ENCODE measurements at places on chromosomes 1 and 21. TPM values are rescaled to one million over a fixed set of nuclear protein-coding genes. Genes with fewer than 3 reads are reported as not detected.
A peak's percentile ranks its signal among the peaks of the same experiment; 100 is the strongest.

DNA sequence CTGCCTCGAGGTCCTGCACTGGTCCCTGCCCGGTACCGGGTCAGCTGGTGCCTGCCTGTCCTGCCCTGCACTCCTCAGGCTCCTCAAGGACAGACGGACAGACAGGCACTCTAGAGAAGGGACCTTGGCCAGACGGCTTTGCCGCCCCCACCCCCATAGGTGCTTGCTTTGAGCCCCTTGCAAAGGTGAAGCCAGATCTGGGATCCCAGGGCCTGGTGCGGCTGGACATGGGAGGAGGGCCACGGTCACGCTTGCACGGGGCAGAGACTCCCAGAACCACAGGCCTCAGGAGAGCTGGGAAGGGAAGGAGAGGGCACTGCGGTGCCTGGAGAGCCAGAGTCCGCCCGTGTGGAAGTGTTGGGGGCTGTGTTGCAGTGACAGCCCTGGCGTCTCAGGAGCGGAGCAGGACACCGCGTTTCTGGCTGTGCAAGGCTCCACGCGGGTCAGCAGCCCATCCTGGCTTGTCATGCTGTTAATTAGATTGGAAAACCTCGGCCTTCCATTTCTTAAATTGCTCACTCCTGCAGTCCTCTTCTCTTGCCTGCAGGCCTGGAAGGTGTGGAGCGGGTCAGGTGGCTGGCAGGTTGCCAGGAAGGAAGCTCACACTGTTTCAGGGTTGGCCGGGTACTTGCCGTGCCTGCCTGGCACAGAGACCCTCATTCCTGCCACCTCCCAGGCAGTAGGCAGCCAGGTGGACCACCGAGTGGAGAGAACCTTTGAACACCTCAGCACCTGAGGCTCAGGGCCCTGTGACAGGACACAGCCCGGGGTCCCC, 16.3 kb downstream of the COL18A1 start:
- peak; percentile 28 for DNase-seq

PDZK1IP1 gene
- total RNA-seq: 0.13 TPM

TMEM59 gene
- 232 TPM for total RNA-seq

GRCh38 chr1:71792264-71792663, 490.1 kb downstream of the NEGR1 start:
- no peak for DNase-seq

OR14K1 gene
- total RNA-seq: not detected

GRCh38 chr1:7485086-7485780, 285.9 kb upstream of the VAMP3 start:
- DNase-seq: no peak

- no peak for DNase-seq
These were observed 31.9 kb downstream of the NGF start for GRCh38 chr1:115306146-115306545.

GRCh38 chr1:86998727-86999126, 84.3 kb downstream of the HS2ST1 start:
- DNase-seq: no peak

DNA sequence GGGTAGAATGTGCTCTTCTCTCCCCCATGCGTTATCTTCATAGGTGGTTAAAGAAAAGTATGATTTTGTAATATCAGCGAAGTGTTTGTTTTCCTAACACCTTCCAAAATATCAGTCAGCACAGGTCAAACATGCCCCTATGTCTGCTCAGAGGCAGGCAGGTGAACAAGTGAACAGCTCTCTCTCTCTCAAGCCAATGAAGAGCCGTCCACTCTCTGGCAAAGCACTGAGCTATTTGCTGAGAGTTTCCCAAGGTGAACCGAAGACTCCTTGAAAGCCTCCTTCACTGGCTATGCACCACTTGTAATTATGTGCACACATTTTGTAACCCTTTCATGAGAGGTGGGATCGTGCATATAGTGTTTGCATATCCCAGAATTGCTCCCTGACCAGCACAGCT, 47.7 kb downstream of the ST6GALNAC3 start:
- no peak for DNase-seq

GRCh38 chr1:93537924-93538323, 90.0 kb downstream of the FNBP1L start:
- no peak for DNase-seq

- DNase-seq: no peak
These were observed 18.5 kb upstream of the EPHA2 start for GRCh38 chr1:16174261-16174868.

DNA sequence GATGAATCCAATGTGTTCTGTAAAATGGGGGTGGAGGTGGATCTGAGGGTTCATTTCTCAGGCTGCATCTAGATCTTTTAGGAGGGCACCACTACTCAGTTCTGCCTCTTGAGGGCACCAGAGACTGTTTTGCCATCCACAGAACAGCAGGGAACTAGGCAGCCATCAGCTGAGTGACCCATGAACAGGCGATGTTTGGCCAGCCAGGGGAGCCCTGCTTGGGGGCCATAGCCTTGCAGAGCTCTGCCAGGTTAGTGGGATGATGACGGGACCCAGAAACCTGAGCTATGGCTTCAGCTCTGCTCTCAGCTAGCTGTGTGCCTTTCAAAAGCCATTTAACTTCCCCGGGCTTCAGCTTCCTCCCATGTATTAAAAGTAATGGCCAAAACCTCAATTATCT, 13.4 kb upstream of the NOS1AP start:
- peak; percentile 43 for DNase-seq

ZNF692 gene
- 6.6 TPM for total RNA-seq

DNA sequence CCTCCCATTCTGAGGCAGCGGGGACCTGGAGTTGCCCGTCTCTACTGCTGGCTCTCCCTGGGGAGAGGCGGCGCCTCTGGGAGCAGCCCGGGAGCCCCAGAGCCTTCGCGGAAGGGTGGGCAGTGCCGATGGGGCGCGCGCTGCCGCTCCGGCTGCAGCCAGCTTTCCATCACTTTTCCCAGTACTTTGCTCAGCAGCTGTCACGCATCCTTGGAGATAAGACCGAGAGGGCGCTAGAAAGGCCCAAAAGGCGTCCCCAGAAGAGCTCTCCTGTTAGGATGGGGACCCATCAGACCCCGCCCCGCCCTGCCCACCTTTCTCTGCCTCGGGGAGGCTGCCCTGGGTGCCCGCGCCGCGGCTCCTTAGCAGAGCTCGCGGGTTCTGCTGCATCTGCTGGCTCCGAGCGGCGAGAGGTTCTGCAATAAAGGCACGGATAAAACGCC, 534 bp downstream of the KCNH1 start:
- no peak for DNase-seq

- DNase-seq: no peak
These were observed 122.6 kb downstream of the NTNG1 start for GRCh38 chr1:107263291-107263915.

DNA sequence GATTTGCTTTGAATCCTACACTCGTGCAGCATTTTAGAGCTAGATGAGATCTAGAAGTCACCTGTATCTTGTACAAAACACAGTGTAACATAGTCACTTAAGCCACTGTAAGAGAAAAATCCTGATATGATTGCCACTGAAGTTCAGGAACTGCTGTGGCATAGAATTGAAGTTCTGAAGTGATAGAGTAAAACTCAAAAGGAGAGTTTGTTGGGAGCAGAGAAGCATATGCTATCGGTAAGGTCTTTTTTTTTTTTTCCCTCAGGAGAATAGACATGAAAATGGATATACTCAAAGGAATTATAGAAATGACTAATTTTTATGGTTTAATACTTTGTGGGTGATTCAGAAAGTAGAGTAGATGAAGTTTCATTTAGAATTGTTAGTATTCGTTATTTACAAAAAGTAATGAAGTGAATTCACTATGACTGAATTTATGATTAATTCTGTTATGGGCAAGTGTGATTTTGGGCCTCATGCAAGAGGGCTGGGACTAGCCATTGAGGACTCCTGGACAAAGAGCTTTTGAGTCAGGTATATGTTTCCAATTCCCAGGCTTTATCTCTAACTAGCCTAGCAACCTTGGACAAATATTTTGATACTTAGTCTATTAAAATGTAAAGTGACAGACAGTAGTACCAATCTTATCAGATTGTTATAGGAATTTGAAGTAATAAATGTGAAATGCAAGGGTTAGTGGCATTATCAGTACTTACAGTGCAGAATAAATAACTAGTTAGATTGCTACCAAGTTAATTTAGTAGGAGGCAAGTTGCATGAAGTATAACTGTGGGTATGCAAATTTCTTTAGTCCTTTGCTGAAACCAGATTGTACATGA, 3.1 kb downstream of the KCTD3 start:
- DNase-seq: no peak

Data from dermis microvascular lymphatic vessel endothelial cell (primary cell).